Anterior cingulate cortex (tissue), 58 donors: ENCODE measurements at places on chromosomes 5 and 9.

GRCh38 chr9:103530934-103531333 lies 535.8 kb downstream of the CYLC2 start:
- no peak for DNase-seq

GRCh38 chr9:137263506-137263905 lies 8.4 kb downstream of the NELFB start:
- DNase-seq, result no peak

DNA sequence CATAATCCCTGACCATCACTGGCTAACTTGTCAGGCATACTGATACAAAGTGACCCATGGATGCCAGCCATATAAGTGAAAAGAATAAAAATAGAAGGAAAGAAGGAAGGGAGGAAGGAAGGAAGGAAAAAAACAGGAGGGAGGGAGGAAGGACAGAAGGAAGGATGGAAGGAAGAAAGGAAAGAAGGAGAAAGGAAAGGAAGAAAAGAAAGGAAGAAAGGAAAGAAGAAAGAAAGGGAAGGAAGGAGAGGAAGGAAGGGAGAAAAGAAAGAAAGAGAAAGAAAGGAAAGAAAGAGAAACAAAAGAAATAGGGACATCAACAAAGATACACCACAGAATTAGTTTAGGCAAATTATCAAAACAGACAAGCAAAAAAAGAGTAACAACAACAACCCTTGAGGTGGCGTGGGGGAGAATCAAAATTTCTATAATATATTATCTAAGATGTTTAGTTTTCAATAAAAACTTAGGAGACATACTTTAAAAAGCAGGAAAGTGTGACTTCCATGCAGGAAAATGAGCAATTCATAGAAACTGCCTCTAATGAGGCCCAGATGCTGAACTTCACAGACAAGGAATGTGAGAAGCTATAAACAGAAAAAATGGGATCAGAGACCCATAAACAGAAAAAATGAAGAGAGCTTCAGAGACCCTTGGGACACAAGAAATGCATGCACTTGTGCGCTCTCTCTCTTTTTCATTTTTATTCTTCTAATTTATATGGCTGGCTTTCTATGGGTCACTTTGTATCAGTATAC lies 96.1 kb upstream of the NFIL3 start:
- no peak for DNase-seq

GRCh38 chr5:163347671-163348070 lies 89.7 kb upstream of the CCNG1 start:
- DNase-seq, result no peak

DNA sequence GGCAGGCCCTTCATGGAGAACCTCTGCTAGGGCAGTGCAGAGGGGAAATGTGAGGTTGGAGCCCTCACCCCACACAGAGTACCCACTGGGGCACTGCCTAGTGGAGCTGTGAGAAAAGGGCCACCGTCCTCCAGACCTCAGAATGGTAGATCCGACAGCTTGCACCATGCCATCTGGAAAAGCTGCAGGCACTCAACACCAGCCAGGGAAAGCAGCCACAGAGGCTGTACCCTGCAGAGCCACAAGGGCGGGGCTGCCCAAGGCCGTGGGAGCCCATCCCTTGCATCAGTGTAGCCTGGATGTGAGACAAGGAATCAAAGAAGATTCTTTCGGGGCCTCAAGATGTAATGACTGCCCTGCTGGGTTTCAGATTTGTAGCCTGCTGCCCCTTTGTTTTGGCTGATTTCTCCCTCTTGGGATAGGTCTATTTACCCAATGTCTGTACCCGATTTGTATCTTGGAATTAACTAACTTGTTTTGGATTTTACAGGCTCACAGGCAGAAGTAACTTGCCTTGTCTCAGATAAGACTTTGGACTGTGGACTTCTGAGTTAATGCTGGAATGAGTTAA lies 16.6 kb upstream of the ZDHHC11 start:
- no peak for DNase-seq

GRCh38 chr5:172542651-172543131 lies 88.4 kb upstream of the SH3PXD2B start:
- DNase-seq, result no peak

- no peak for DNase-seq
Measured at GRCh38 chr9:17063535-17064135, 71.2 kb upstream of the CNTLN start.

- DNase-seq, result no peak
Measured at GRCh38 chr9:130900701-130901497, 4.3 kb upstream of the QRFP start.

- no peak for DNase-seq
Measured at GRCh38 chr9:38233343-38233742, 159.2 kb upstream of the ALDH1B1 start.
